ENCODE measurements at places on chromosomes 6 and 20.

- DNase-seq = no peak
Observed at GRCh38 chr6:14743144-14743473, 502.8 kb upstream of the JARID2 start.

- DNase-seq = no peak
Observed at GRCh38 chr6:49890988-49891387, 24.7 kb upstream of the CRISP1 start.

DNA sequence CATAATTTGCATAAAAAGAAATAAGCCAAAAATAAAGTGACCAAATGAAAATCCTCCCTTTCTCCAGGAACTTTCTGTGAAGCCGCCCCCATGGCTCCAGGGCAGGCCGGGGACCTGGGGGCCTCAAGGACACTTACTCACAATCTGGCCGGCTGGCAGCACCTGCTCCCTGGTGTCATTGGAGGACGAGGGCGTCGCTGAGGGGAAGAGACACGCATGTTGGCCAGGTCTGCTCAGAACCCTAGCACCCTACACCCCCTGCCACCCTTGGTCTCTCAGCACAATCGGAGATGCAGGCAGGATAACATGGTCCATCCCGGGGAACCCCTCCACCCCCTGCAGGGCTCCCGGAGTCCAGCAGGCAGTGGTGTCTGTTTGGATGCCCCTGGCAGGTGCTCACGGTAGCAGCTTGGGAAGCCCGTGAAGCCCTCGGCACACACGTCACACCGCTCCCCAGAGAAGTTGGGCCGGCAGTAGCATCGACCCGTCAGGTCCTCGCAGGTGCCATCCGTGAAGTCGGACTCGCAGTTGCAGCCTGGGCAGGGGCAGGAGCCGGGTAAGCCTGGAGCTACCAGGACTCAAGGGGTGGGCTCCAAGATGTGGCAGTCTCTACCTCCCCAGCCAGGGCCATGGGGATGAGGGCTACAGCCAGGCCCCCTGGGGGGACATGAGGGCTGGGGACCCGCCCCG lies 21.3 kb downstream of the LAMA5 start:
- DNase-seq = no peak

DNA sequence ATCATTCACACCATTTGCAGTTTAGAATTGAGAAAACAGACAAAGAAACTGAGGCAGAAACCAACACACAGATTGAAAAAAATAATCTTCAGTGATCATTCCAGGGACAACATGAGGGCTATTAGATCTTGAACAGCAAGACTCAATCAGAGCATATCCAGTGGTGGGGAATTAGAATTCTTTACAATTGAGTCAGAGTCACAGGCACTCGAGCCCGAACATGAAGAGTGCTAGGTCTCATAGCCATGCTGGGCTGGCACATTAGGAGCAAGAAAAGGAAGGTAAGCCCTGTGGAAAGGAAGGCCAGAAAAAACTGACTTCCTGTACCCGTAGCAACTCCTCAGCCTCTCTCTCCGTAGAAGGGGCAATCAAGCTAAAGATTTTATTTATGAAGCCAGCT lies 419.9 kb downstream of the HAO1 start:
- no peak for DNase-seq

DNA sequence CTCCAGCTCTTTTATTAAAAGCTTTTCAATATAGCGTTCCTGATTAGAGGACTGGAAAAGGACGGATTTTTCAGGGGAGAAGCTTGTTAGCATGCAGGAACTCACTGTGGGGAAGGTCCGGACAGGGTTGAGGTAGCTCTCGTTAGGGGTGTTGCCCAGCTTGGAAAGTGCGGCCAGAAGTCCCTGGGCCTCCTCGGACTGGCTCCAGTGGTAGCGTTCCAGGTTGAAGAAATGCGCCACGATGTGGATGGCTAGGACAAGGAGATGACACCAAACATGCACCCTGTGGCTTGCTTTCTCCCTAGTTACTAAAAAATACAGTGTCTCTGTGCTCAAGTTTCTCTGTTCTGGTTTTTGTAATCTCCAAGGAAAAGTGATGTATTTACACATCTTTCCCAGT lies 12.5 kb downstream of the NOX3 start:
- no peak for DNase-seq

DNA sequence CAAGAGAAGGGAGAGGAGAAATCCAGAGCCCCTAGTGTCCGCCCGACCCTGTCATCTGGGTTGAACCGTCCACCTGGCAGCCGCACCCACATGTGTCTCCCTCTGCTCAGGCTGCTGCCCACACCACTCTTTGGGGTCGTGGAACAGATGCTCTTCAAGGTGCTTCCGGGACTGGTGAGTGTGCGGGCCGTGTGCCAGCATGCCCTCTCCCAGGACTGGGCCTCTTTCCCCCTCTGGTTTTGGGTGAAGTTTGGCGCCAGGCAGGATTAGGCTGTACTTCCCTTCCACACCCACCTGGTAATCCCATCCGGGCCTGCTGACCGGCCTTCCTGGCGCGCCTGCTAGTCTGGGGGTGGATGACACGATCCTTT lies 7.9 kb downstream of the BPIFB3 start:
- no peak for DNase-seq

DNA sequence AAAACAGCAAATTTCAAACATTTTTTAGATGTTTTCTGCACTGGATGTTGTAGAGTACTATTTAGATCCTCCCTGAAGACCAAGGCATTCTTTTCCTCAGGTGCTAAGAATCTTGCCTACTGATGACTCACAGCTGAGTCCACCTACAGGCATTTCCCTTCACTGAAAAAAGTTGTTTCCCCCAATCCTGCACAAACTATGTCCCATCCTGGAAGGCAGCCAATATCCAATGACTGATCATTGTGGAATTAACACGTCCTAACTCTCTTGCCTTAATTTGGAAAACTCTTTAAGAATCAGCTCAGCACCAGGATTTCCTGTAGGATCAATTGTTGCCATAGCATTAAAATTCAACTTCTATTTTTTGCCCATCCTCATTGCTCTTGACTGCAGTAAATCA lies 268.4 kb upstream of the IRAK1BP1 start:
- no peak for DNase-seq

- no peak for DNase-seq
Observed at GRCh38 chr6:46507426-46507825, 16.2 kb upstream of the RCAN2 start.

GRCh38 chr20:19757487-19758132 lies 448 bp upstream of the RIN2 start:
- peak; percentile 59 for DNase-seq

DNA sequence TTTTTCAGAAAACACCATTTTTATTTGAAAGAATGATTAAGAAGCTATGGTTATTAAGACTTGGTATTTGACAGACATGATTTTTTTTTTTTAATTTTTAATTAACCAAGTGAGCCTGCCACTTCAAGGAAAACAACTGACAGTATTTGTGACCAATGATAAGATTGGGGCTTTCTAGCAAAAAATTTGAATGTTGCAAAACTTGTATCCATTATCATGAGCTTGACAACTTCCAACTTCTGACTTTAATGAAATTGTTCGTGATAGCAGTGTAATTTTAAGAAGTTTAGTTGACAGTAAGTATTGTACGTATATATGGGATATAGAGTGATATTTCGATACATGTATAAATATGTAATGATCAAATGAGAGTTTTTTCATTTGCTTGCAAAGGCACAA lies 21.6 kb upstream of the POM121L2 start:
- no peak for DNase-seq

GRCh38 chr6:158942349-158942748 lies 57.7 kb downstream of the RSPH3 start:
- DNase-seq = no peak

DNA sequence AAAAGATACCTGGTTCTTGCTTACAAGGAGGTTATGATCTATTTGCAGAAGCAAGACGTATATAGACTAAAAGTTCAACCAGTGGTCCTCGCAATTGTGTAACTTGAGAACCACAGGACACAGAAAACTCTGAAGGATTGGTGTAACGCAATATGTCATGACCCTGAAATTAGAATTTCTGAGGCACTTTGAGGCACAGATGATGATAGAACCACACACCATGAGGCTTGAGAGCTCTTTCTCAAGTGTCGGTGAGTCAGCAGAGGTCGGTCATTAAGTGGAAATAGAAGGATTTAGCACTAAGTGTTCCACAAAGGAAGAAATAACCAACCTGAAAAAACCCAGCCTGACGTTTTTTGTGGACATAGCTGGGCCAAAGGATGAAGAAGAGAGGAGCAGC lies 15.3 kb upstream of the CCN2 start:
- DNase-seq = no peak

DNA sequence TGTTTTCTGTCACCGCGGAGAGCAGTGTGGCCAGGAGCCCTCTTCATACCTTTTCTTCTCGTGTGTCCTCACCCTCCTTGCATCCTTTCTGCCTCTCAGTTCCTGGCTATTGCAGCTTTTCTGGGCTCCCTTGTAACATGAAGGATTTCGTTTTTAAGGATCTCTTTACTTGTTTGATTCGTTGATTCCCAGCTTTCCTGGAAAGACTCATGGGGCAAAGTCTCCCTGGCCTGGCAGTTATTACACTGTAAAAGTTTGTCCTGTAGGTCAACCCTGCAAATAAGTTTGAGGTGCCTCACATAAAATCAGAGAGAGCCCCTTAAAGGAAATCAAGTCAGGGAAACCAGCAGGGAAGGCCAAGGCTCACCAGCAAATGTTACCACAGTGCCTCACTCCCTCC lies 70.1 kb downstream of the ISM1 start:
- no peak for DNase-seq

GRCh38 chr6:151284548-151285017 lies 44.8 kb downstream of the AKAP12 start:
- peak; percentile 45 for DNase-seq

GRCh38 chr6:154593122-154593521 lies 82.6 kb upstream of the CNKSR3 start:
- DNase-seq = no peak

GRCh38 chr20:35279533-35280174 lies 1.7 kb upstream of the MMP24OS start:
- DNase-seq = no peak

- DNase-seq = no peak
Observed at GRCh38 chr20:59406446-59406845, 106.0 kb downstream of the EDN3 start.

DNA sequence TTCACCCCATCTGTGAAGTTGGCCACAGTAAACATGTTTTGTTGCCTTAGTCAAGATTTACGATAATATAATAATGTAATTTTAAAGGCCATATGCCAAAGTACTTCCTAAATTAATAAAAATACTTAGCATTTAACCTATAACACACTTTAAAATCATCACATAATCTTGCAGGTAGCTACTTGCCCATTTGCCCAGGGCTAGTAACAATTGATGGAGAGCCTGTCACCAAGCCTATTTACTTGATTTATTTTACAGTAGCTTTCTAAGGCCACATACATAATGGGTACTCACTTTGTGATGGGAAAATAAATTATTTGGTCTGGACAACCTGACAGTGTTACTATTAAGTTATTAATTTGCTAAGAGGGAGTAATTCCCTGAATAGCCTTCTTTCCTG lies 14.5 kb downstream of the BTBD9 start:
- no peak for DNase-seq

GRCh38 chr6:48110436-48111142 lies 408 bp downstream of the PTCHD4 start:
- no peak for DNase-seq

DNA sequence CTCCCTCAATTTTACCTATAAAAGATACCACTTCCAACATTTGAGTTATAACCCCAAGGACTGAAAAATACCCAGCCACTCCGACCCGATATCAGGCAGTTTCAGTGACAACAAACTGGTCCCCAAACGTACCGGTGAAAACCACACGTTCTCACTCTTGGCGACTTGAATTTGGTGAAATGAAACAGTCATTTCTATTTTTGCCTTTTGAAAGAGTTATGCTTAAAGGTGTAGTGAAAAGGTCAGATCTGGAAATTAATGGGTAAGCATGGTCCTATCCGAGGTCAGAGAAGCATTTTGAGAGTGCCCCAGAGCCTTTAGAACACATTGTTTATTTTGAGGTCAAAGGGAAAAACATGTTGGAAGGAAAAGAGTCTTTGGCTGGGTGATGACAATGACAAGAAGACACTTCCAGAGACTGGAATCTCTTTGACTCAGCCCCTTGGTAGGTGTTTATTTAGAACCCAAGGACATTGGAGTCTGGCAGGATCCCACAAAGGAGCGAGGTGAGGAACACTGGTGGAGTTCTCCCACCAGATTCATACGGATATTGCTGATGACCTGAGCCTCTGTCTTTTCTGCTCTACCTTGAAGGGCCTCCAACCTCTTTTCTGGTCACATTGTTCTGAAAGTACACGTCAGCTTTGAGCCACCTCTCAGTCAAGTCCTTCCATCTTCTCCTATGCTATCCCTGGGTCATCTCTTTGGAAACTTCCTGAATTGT lies 235.0 kb downstream of the GMPR start:
- DNase-seq = peak; percentile 22

DNA sequence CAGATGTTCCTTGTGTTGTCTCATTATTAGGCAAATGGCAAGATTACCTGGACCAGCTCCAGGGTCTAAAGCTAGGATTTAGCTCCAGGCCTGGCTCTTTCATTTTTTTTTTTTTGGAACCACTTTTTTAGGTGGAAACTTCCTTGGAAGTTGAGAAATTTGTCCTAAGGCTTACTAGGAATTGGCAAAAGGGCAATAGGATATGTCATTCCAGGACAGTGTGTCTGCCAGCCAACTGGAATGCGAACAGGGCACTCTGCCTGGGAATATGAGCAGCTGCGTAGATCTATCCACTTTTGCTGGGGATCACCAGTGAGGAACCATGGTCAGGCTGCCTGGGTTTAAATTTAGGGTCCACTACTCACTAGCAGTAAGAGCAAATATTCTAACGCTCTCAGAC lies 304.0 kb downstream of the TSHZ2 start:
- no peak for DNase-seq

GRCh38 chr20:49909499-49910339 lies 5.6 kb downstream of the SPATA2 start:
- no peak for DNase-seq

GRCh38 chr6:119446609-119447008 lies 97.0 kb upstream of the MAN1A1 start:
- no peak for DNase-seq

DNA sequence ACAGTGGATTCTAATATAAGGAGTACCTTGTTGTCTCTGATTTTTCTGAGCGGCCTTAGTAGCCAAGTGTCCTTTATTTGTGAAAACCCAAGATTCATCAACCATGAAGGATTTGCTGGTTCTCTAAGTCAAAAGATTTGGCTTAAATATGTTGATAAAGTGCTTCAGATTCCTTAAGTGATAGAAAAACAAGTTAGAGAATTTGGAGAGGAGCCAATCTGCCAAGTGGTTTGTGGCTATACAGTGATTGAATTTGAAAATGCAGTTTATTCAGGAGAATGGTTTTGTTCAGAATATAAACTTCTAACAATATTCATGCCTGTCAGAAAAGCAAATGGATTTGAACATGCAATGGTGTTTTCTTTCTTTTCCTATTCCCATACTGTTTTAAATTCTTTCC lies 54.8 kb downstream of the CAP2 start:
- DNase-seq = no peak
